H9 (cell line): ENCODE measurements at places on chromosomes 3 and 15.

DNA sequence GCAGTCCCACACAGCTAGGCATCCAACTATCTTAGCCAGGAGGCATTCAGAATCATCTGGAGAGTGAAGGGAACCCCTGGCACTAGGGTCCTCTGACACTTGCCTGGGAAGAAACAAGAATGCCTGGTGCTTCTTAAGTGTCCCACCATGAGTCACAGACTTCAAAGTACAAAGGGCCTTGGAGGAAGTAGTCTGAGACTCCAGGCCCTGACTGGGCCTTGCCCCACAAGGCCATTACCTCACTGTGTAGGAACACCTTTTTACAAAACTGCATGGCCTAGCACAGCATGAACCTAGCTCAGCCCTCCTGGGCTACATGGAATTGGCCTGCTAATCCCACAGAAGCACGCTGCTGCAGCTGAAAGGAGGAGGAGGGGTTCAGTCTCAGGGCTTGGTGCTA, 104.5 kb upstream of the SLCO2A1 start:
- no peak for DNase-seq

- DNase-seq = no peak
Measured at GRCh38 chr3:54865316-54865715, 62.5 kb downstream of the LRTM1 start.

DNA sequence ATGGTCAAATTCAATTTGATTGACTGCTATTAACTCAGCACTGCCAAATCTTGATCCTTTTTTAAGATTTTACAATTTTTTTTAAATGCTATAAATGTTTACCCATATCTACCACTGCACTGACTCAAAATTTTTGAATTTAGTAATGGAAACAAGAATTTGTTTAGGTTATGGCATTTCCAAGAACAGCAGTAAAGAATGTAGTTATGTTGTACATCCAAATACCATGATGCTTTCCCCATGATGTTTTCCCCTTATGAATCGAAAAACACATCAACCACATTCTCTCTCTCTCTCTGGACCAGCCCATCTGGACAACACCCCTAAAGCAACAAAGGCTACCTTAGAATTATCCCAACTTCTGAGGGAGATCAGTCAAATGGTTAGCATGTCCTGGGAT, 14.2 kb downstream of the CHRM5 start:
- DNase-seq = no peak

GRCh38 chr3:64185436-64185835, 39.8 kb downstream of the PRICKLE2 start:
- no peak for DNase-seq

DNA sequence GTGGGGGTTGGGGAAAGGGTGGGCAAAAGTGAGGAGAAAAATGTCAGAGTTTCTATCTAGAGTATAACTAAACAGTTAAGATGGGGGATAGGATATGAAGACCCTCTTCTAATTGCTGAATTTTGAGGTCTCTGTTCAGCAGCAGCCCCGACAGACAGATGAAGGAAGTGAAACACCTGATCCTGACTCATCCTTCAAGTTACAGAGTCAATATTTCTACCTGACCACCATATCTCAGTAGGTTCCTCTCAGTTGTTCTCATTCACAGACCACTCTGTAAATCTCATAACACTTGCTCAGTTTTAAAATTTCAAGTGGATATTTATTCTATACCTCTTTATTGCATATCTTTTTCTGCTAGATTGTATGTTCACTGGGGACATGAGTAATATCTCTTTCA, 69.5 kb downstream of the CCDC54 start:
- DNase-seq = no peak

DNA sequence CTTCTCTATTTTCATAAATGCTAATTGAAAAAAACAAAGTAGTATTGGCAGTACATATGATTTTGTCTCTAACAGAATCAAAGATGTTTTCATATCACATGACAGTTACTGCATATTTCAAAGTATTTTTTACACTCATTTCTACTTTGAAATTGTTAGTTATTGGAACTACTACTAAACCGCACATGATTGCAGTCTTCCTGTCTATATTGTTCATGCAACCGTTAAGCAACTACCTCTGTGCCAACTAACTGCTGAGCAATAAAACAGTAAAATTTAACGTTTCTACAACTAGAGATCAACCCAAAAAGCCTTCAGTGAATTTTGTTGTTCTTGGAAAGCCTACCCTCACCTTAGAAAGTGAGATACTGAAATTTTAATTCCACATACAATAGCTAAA, 64.2 kb downstream of the DMXL2 start:
- DNase-seq = no peak

DNA sequence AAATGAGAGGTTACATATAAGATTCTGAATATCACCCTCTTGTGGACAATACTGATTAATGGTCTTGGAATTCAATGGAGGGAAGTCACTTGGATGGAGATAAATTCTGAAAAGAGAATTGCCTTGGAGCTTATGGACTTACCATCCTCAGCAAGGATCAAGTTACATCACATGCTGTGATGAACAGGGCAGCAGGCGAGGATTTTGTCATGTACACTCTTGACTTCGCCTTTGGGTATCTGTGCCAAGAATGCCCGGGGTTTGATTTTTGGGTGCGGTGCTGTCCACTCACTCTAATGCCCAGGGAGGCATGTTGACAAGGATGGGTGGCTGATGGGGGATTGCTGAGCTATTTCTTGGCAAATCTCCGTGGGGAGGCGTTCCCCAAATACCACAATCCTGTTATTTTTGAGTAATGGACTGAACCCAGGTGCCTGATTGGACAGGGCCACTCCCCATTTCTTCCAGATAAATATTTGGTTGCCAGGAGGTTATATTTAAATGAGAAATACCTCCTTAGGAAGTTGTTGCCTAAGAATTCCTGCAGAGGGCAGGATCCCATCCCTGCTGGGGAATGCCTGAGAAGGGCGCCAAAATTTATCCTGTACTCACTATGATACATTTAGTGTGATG, 96.3 kb downstream of the TPRG1 start:
- DNase-seq = peak; percentile 46

DNA sequence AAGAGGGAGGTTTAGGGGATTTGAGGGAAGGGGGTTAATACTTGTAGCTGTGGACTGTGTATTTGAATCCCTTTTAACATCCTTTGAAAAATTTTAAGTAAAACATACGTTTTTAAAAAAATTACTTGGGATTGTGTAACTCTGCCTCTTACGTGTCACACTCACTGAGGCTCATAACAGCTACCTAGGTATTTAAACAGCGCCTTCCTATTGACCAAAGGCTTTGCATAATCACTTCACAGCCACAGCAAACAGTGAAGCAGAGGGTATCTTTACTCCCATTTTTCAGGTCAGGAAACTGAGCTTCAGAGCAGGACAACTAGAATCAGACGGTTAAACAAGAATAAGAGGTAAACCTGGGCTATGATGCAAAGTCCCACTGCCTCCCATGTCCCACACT, 95.9 kb downstream of the TLE3 start:
- DNase-seq = no peak

DNA sequence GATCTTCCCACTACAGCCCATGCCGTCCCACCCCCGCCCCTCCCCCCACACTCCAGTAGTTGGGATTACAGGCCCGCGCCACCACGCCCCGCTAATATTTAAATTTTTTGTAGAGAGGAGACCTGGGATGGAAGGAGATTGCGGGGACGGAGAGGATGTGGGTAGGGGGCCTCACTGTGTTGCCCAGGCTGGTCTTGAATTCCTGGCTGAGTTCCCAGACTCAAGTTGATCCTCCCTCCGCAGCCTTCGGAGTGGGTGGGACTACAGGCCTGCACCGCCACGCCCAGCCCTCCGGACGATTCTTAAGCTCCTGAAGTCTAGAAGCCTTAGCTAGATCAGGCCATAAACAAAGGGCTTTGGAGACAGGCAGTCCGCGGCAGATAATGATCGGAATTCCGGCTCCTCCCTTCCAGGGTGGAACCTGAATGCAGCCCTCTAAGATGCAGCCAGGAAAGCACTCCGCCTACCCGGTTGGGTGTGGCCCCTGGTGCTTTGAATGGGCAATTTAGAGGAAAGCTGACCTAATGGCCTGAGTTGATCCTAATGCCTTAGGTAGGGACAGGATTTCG, at the start of gene DPPA2:
Gene DPPA2 (minus strand): TSS at position 356 of the 569 bp plus-strand sequence. CDS start 1,975 bp downstream, outside the sequence.
- DNase-seq = peak; percentile 98

DNA sequence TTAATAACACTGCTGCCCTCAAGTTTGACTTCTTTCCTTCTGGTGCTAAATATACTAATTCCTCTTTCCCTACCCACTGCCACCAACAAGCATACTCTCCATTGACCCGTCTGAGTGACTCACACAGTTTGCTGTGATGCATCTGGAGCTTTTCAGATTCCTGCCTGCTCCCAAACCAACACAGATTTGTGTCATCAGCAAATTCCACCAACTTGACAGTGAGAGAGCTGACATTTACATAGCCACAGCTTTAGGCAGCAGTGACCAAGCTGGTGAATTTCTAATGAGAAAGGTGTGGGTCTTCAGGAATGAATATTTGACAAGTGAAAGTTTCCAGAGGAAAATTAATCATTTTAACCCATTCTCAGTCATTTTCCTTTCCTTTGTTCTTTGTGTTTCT, 96.5 kb upstream of the PRICKLE2 start:
- peak; percentile 33 for DNase-seq

DNA sequence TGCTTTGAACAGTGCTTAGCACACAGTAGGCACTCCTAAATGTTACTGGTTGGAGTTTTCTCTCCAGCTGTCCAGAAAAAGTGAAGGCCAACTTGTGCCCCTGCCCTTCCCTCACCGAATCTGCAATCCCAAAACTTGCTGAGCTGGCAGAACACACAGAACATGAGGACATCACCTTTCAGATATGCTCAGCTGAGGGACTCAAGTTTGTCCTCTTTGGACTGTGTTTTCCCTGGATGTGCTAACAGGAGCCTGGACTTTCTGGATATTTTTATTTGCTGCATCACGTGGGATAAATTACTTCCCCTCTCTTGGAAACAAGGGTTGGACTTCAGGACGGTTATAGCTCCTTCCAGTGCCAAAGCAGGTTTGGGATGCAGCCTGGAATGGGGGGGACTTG, 59.5 kb upstream of the SMAD6 start:
- DNase-seq = no peak

GRCh38 chr3:169465417-169465816, 198.1 kb downstream of the MECOM start:
- DNase-seq = no peak

GRCh38 chr3:35965908-35966307, 326.6 kb downstream of the ARPP21 start:
- DNase-seq = no peak

DNA sequence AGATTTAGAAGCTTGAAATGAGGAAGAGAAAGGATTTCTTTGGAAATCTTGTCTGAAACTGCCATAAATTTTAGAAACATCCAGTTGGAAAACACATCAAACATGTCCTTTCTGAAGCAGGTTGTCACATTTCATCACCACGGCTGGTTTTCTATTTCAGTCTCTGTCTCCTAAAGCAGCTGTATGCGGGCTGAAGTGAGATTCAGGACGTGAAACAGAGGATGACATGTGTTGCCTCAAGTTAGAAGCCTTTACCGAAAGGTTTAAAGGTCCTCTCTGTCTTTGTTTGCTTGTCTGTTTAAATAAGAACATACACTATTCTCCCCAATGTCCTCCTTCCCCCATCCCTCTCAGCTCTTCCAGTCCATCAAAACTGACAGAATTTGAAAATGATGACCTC, 141.9 kb downstream of the SQOR start:
- no peak for DNase-seq

DNA sequence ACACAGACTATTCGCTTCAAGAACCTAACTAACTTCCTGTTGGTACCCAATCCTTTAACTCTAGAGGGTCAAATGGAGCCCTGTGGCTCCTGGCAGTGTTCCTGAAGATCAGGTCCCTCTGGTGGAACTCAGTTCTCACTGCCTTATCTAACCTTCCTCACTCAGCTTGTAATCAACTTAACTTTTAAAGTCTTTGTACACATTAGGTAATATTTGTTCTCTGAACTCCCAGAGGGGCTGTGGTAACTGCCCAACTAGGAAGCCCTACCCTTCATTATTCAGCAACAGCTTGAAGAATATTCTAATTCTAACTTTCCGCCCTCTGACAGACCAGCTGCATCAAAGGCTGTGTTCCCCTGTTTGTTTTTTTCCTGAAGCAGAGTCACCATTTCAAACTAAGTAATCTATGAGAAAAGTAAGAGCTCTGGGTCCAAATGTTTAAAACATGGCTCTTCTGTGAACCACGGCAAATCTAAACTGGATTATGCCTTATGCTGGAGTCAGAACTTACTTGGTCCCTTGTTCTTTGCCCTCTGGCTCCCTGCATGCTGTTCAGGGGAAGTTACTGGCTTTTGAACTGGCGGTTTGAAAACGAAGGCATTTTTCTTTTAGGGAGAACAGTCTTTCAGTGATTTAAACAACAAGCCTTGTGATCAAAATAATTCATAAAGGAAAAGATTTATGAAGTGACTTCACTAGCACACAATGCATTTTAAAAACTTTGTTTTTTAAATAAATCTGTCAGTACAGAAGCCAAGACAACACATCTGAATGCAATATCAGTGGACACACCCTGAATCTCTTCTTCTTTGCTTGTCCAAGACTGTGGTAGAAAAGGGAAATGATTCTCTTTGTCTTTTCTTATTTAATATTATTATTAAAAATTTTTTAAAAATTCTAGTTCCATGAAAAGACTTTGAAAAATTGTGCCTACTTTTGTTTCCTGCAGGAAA, 365.6 kb downstream of the TIGIT start:
- no peak for DNase-seq

- DNase-seq = no peak
Measured at GRCh38 chr15:38843736-38844590, 279.3 kb upstream of the RASGRP1 start.

DNA sequence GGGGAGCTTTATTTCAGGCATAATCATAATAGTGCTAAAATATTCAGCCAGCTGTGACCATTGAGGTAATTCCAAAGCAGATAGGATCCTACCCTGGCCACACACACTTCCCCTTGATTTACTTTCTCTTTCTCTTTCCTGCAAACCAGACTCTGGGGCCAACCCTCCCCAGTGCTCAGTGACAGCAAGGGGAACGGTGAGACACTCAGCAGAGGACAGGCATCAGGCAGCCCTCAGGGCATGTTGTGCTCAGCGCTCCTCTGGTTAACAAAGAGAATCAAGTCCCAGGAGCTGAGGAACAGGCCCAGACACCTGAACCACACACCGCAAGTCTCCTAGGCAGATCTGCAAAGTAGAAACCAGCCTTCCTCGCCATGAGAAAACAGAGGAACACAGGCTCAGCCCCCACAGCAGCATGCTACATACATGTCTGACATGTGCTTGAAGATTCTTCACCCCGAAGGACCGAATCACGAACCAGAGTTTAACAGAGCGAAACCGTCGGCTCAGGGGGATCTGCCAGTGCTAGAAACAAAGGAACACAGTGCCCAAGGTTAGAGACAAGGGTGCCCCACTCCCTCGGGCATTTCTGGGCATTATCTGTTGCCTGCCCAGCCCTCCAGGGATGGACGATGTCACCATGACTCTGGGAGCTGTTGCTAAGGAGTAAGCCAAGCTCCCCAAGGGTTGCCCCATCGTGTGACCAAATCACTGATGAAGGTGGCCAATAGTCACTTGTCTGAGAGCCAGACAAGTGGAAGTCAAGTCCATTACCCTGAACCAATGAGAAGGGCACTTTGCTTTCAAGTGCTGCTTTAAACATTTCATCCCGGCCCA, 17.5 kb downstream of the HDC start:
- DNase-seq = no peak

- DNase-seq = no peak
Measured at GRCh38 chr15:92073044-92073785, 219.7 kb downstream of the SLCO3A1 start.

- no peak for DNase-seq
Measured at GRCh38 chr3:46527239-46527638, 29.5 kb downstream of the RTP3 start.
